Left cardiac atrium (tissue), 4 donors: ENCODE measurements at places on chromosomes 5 and 9.

DNA sequence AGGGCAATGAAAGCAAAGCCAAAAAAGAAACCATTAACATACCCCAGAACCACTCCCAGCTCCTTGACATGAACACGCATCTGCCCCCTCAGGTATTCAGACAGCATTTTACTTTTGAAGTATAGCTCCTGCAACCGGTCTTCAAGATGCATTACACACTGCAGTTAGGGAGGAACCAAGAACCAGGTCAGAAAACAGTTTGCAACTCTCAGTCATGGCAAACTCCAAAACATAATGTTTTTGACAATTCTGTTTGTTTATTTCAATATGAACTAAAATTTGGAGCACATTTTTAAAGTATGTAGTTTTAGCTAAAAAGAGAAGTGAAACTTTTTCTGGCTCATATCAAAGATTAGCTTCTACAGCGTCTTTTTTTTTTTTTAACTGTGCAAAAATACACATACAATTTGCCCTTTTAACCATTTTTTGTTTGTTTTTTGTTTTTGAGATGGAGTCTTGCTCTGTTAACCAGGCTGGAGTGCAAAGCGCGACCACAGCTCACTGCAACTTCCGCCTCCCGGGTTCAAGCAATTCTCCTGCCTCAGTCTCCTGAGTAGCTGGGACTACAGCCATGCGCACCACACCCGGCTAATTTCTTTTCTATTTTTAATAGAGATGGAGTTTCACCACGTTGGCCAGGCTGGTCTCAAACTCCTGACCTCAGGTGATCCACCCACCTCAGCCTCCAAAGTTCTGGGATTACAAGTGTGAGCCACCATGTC, 12.2 kb upstream of the RAPGEF6 start:
- DNase-seq = no peak

DNA sequence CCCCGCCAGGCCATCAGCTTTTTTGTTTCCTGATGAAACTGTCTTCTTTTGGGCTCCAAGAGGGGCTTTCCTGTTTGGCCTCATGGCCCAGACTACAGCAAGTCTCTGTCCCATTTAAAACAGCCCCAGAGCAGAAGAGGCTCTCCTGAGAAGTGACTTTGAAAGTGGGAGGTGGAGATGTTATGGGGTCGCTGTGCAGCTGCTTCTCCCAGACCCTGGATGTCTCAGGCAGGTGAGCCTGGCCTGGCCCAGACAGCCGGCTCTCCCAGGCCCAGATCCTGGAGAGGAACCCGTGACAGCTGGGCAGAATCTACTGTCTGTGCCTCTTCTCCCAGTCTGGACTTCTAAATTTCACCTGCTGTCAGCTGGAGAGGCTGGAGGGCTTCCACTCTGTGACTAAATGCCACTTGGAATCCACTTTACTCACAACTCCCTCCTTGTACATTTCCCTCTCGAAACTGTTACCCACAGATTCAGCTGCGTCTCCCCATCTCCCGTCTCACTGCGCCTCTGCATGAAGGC, 20.6 kb downstream of the FAM78A start:
- peak; percentile 20 for DNase-seq

GRCh38 chr5:63655043-63655442, 307.2 kb downstream of the HTR1A start:
- no peak for DNase-seq

- no peak for DNase-seq
Measured at GRCh38 chr5:135489466-135490244, 37.5 kb upstream of the TIFAB start.

GRCh38 chr5:103475629-103476240, 86.9 kb downstream of the NUDT12 start:
- no peak for DNase-seq
